ENCODE measurements at places on chromosomes 7 and 10.

DNA sequence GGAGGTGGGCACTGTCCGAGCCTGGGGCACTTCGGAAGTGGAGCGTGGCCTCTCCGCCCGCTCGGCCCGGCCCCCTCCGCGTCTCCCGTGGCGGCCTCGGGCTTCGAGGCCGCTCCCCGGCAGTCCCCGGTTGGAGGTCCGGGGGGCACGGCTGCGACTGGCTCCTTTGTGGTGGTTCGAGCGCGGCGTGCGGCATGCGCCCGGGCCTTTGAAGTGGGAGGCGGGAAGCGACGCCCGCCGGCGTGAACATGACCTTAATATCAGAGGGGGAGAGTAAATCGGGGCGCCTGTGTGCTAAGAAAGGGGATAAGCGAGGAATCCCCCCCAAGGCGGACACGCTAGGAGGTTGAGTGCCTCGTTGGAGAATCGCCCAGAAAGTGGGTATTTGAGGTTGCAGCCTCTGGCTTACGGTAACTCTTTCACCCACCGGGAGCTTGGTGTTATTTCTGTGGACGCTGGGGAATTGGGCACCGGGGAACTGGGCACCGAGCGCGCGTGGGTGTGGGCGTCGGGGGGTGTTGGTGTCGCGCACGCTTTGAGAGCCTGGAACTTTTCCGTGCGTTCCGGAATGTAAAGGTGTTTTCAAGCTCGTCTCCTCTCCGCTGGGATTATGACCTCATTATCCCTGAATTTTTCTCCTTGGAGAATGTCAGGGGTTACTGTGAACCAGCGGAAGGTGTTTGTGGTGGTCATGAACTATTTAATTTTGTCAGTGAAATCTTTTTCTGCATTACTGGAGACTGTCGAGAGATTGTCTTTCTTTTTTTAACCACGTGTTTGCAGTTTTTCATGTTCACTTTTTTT, 660 bp downstream of the SUV39H2 start:
- peak; percentile 42 for DNase-seq

- DNase-seq, result no peak
Measured at GRCh38 chr10:100779329-100779728, 33.9 kb downstream of the PAX2 start.

- no peak for DNase-seq
Measured at GRCh38 chr7:33845991-33846509, 59.3 kb upstream of the BMPER start.

DNA sequence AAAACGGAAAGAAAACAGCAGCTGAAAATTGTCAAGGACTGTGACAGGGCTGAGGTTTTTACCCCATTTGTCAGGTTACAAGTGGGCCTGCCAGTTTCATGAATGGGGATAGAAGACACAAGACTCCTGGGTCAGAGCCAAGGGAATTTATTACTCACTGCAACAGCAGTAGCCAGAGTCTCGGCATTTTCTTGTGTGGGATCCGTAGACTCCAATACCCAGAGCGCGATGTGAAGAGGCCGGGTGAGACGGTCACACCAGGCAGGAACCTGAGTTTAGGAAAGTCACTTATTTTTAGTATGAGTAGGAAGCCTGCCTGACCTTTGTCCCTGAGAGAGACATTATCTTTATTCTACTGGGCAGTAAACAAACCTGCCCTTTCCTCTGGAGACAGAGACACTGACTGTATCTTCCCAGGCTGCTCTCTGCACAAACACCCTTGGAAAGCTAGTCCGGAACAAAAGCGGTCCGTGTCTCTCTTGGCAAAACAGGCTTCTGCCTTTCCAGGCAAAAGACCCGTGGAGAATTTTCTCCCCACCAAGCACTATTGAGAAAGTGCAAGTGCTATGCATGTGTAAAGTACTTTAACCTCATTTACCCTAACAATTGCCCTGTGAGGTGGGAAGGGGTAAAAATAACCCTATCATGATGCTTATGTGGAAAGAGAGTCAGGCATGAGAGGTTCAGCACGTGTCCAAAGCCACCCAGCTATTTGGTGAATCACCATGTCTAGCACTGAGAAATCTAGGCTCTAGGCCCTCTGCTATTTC, 58.4 kb downstream of the JCAD start:
- no peak for DNase-seq

DNA sequence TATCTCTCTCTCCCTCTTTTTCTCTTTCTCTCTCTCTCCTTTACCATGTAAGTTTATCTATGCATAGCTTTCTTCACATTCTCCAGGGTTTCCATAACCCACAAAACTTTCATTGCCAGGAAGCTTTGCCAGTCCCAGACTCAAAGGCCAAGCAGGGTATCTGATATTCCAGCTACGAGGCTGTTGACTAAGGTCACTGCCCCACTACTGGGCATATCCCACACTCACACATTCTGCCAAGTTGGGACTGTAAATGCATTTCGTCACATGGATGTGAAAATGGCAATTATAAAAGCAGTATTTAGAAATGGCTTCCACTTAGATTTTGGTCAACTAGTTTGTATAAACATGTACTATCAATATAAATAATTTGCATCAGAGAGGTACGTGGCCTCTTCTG, 43.3 kb upstream of the SEPTIN7 start:
- no peak for DNase-seq

Measured in activated CD8-positive, alpha-beta memory T cell treated with anti-CD3 and anti-CD28 coated beads, Interleukin-2, amount 50 U/mL, for 4 hours (primary cell).